ENCODE measurements at places on chromosomes 2 and 18.

- H3K36me3 ChIP-seq, result no peaks in the 10 kb centered on the region
- no peak overlapping the region for H3K4me3 ChIP-seq
- no peak overlapping the region for H3K27ac ChIP-seq
Measured at GRCh38 chr18:34364699-34365098, 140.0 kb upstream of the NOL4 start.

DNA sequence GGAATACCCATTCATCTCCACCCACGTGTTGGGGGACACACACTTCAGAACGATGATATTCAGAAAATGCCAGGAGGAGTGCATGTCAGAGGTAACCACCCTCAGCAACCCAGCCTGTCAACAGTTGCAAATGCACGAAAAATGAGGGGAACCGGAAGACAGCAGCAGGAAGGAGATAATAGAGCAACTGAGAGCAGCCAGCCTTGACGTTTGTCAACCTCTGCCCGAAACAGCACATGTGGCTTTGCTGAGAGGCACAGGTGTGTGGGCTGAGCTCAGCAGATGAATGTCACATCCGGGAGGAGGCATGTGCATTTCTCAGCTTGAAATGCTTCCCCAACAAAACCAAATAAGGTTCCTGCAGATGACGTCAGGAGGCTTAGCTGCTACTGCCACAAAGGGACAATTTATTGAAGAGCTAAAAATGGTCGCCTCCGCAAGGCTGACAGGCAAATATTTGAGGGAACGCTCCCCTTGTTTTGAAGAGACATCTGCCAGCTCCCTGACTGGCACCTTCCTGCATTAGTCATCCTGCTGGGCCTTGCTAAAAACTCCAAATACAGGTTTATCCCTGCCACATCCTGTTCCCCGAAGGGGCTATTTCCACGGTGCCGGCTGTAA lies 419.0 kb downstream of the NBAS start:
- H3K27me3 ChIP-seq, result no peaks in the 10 kb centered on the region
- H3K4me1 ChIP-seq, result no peaks in the 10 kb centered on the region
- no peak for DNase-seq
- H3K36me3 ChIP-seq, result no peaks in the 10 kb centered on the region
- no peak overlapping the region for H3K4me3 ChIP-seq

GRCh38 chr18:3703732-3704176 lies 253.8 kb downstream of the TGIF1 start:
- H3K4me1 ChIP-seq, result peaks cover 29% of the 10 kb centered on the region
- no peaks in the 10 kb centered on the region for H3K27me3 ChIP-seq
- no peaks in the 10 kb centered on the region for H3K36me3 ChIP-seq
- DNase-seq, result peak; percentile 45
- H3K4me3 ChIP-seq, result no peak overlapping the region

- H3K36me3 ChIP-seq, result no peaks in the 10 kb centered on the region
- no peaks in the 10 kb centered on the region for H3K27me3 ChIP-seq
- no peak overlapping the region for H3K4me3 ChIP-seq
- DNase-seq, result no peak
- H3K27ac ChIP-seq, result no peak overlapping the region
- no peaks in the 10 kb centered on the region for H3K4me1 ChIP-seq
Measured at GRCh38 chr2:30622452-30622851, 175.4 kb downstream of the LCLAT1 start.

GRCh38 chr18:56565551-56566345 lies 72.6 kb downstream of the TXNL1 start:
- no peak for DNase-seq
- no peak overlapping the region for H3K4me3 ChIP-seq
- no peaks in the 10 kb centered on the region for H3K36me3 ChIP-seq
- H3K27me3 ChIP-seq, result no peaks in the 10 kb centered on the region

DNA sequence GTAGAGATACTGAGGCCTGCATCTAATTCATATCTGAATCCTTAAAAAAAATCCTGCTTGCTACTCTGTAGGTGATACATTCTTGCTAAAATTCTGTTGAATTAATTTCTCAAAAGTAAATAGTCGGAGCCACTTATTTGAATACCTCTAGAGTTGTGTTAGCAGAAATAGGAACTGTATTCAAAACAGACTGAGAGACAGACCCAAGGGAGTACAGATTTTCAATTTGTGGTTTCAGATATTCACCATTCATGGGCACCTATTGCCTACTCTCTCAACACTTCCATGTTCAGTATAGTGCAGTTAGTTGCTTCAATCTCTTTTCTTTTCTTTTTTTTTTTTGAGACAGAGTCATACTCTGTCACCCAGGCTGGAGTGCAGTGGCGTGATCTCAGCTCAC lies 46.6 kb upstream of the CTLA4 start:
- no peak overlapping the region for H3K27ac ChIP-seq
- no peak for DNase-seq
- no peaks in the 10 kb centered on the region for H3K4me1 ChIP-seq
- no peaks in the 10 kb centered on the region for H3K36me3 ChIP-seq

DNA sequence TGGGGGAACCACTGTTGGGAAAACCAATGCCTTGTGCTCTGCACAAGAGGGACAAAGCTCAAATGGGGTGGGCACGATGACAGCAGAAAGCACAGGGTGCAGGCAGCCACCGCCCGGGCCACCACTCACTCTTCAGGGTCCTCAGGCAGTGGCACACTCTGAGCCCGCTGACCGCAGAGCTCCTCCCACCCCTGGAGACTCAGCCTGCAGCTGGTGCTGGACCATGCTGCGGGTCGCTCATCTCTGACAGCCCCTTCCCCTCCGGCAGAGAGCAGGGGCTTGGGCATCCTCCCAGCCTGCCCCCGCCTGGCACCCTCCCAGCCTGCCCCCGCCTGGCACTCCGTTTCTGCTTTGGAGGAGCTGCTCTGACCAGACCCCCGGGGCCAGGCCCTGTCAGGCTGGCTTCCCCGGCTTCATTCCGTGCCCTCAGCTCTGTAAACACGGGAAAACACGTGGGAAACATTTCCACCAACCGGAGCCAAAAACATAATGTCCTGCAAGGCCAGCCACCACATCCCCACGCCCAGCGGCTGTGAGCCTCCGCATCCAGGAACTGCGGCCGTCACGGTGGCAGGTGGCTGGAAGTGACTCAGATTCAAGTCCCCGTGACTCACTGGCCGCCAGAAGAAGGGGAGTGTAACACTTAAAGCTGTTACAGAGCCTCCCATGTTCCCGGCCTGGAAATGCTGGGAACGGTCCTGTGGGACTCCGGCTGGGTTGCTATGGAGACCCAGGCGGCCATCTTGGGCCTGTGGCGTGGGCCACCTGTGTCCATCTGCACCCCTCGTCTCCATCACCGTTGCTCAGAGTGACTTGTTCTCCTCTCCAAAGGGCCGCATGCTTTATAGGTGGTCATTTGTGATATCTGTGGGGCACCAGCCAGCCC lies 6.8 kb upstream of the SNED1 start:
- H3K27me3 ChIP-seq, result no peaks in the 10 kb centered on the region
- H3K36me3 ChIP-seq, result no peaks in the 10 kb centered on the region
- H3K4me1 ChIP-seq, result peaks cover 18% of the 10 kb centered on the region
- no peak overlapping the region for H3K4me3 ChIP-seq
- peak overlapping the region; percentile 8 for H3K27ac ChIP-seq

- DNase-seq, result no peak
- H3K27me3 ChIP-seq, result no peaks in the 10 kb centered on the region
- H3K36me3 ChIP-seq, result no peaks in the 10 kb centered on the region
- H3K4me1 ChIP-seq, result no peaks in the 10 kb centered on the region
- H3K27ac ChIP-seq, result no peak overlapping the region
Measured at GRCh38 chr2:215654148-215654819, 218.4 kb upstream of the FN1 start.

GRCh38 chr18:69947361-69948133 lies at the start of gene CD226:
Gene CD226 (minus strand): TSS chr18:69947873. CDS start chr18:69947406, 467 bp downstream.
- H3K4me1 ChIP-seq, result no peaks in the 10 kb centered on the region
- no peaks in the 10 kb centered on the region for H3K27me3 ChIP-seq
- H3K4me3 ChIP-seq, result no peak within 1 kb of the TSS
- DNase-seq, result no peak
- H3K36me3 ChIP-seq, result no peaks in the 10 kb centered on the region
- H3K27ac ChIP-seq, result no peak within 1 kb of the TSS

DNA sequence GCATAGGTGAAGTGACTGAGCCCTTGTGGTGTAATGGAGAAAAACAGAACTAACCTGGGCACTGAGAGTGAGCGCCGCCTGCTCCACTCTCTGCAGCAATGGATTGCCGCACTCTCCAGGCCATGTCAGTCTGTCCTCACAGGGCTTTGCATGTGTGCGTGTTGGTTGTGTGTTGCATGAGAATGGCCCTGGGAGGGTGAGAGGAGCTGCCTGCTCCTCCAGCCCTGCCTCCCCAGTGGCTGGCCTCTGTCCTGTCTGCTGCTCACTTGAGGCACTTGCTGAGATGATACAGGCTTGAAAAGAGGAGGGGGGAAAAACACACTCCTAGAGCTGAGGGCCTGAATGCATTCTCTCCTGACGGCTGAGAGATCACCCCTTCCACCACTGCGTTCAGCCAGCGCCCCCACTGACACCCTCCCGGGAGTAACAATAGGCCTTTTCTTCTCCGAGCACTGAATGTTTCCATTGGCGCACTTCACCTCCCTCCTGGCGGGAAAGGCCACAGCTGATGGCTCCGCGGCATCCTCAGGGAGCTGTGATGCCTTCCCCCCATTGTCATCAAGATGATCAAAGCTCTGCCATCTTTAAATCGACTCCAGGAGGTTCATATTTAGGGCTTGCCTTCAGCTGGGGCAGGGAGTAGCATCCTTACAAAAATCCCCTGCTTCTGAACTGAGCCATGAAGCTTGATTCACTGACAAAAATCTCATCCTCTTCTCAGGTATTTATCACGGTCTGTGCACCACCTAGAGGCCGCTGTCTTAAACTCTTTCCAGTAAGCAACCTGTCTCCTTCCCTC lies 49.9 kb upstream of the DAPL1 start:
- H3K27me3 ChIP-seq, result peaks cover 20% of the 10 kb centered on the region
- no peak for DNase-seq
- H3K36me3 ChIP-seq, result no peaks in the 10 kb centered on the region
- H3K4me3 ChIP-seq, result no peak overlapping the region

DNA sequence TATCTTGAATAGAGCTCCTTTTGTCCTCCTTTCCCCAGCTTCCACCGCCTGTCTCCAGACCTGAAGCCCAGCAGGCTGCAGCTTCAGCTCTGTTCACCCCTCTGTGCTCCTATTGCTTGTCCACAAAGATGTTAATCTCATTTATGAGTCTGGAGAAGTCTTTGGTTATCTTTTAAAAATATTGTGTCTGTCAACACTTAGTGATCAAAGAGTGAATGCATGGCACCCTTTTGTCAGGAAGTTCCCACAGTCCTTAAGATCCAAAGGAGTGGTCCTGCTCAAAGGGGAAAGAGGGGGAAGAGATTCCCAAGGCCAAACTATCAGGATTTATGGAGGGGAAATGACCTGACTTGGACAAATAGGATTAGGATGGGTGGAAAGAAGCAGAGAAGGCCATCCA lies 118.9 kb downstream of the ACAA2 start:
- H3K4me1 ChIP-seq, result peaks cover 3% of the 10 kb centered on the region
- H3K4me3 ChIP-seq, result no peak overlapping the region
- no peak for DNase-seq
- no peaks in the 10 kb centered on the region for H3K36me3 ChIP-seq
- no peaks in the 10 kb centered on the region for H3K27me3 ChIP-seq

GRCh38 chr2:219595256-219595655 lies 2.4 kb upstream of the STK11IP start:
- peaks cover 7% of the 10 kb centered on the region for H3K4me1 ChIP-seq
- no peaks in the 10 kb centered on the region for H3K36me3 ChIP-seq
- no peaks in the 10 kb centered on the region for H3K27me3 ChIP-seq
- no peak for DNase-seq
- no peak overlapping the region for H3K4me3 ChIP-seq

GRCh38 chr2:163943403-163944346 lies 207.9 kb upstream of the FIGN start:
- no peaks in the 10 kb centered on the region for H3K27me3 ChIP-seq
- H3K4me1 ChIP-seq, result no peaks in the 10 kb centered on the region
- no peak overlapping the region for H3K4me3 ChIP-seq
- no peak for DNase-seq

GRCh38 chr2:125168442-125168841 lies 1143.4 kb downstream of the CNTNAP5 start:
- H3K4me1 ChIP-seq, result no peaks in the 10 kb centered on the region
- no peak for DNase-seq
- H3K27ac ChIP-seq, result no peak overlapping the region
- no peaks in the 10 kb centered on the region for H3K27me3 ChIP-seq

GRCh38 chr18:23838801-23839366 lies 149.6 kb downstream of the LAMA3 start:
- H3K27ac ChIP-seq, result no peak overlapping the region
- no peaks in the 10 kb centered on the region for H3K27me3 ChIP-seq
- no peak overlapping the region for H3K4me3 ChIP-seq
- DNase-seq, result no peak
- H3K4me1 ChIP-seq, result no peaks in the 10 kb centered on the region

DNA sequence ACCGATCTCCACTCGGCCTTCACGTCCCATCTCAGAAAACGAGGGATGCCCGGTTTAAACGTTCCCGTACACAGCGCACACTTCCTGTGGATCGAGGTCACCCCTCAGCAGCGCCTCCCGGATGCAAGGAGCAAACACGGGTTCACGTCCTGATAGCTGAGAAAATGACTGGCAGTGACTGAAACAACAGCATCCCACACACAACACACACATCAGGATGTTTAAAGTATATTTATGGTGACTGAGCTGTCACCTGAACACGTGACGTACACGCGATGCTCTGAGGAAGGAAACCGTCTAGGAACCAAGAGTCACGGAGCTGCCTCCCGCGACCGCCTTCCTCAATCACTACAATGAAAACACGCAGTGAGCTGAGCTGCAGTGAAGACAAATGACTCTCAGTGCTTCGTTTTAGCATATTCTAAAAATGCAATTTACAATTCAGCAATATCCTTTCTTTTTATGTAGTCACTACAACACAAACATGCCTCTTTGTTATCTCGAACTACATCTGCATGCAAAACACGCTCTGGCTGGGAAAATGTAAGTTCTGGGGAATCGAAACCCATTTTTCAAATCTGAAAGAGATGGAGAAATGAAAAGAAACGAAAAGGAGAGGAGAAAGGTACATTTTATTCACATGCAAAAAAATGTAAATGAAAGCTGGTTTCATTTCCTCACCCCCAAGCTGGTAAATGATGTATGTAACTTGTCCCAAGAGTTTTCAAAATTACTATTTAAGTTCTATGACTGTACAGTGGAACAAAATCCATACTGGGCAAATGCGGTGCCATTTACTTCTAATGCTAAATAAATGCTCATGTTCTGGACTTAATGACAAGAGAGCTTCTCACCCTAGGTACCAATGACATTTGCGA lies 19.8 kb downstream of the HDAC4 start:
- H3K27ac ChIP-seq, result no peak overlapping the region
- no peaks in the 10 kb centered on the region for H3K4me1 ChIP-seq
- no peak overlapping the region for H3K4me3 ChIP-seq
- no peak for DNase-seq

GRCh38 chr2:47302308-47302707 lies 100.6 kb upstream of the MSH2 start:
- no peak overlapping the region for H3K4me3 ChIP-seq
- DNase-seq, result no peak
- H3K36me3 ChIP-seq, result no peaks in the 10 kb centered on the region
- H3K27ac ChIP-seq, result no peak overlapping the region
- H3K4me1 ChIP-seq, result no peaks in the 10 kb centered on the region

- H3K36me3 ChIP-seq, result no peaks in the 10 kb centered on the region
- no peak overlapping the region for H3K27ac ChIP-seq
- no peaks in the 10 kb centered on the region for H3K27me3 ChIP-seq
- H3K4me3 ChIP-seq, result no peak overlapping the region
- H3K4me1 ChIP-seq, result no peaks in the 10 kb centered on the region
- no peak for DNase-seq
Measured at GRCh38 chr2:13354031-13354430, 637.3 kb downstream of the TRIB2 start.
